Bronchial smooth muscle cell (primary cell): ENCODE measurements at places on chromosomes 7 and 10. TPM values are rescaled to one million over a fixed set of nuclear protein-coding genes. Genes with fewer than 3 reads are reported as not detected.

DPP6 gene
- under 0.01 TPM in 1 of 2 replicates, not detected in the other for total RNA-seq

ENTPD1 gene
- under 0.01 and 0.60 TPM in 2 replicates for total RNA-seq

PANK1 gene
- 3.1 and 5.2 TPM in 2 replicates for total RNA-seq

GRID2IP gene
- under 0.01 TPM in 1 of 2 replicates, not detected in the other for total RNA-seq

KLF14 gene
- under 0.01 TPM in 1 of 2 replicates, not detected in the other for total RNA-seq

OR2A2 gene
- total RNA-seq: not detected in 2 replicates

FRMD4A gene
- total RNA-seq: 10.6 and 12.9 TPM in 2 replicates

AGBL3 gene
- 0.32 and 0.52 TPM in 2 replicates for total RNA-seq

NXPH1 gene
- total RNA-seq: not detected in 2 replicates
